ENCODE measurements at places on chromosomes 13 and 19. TPM values are rescaled to one million over a fixed set of nuclear protein-coding genes. Genes with fewer than 3 reads are reported as not detected.

DNA sequence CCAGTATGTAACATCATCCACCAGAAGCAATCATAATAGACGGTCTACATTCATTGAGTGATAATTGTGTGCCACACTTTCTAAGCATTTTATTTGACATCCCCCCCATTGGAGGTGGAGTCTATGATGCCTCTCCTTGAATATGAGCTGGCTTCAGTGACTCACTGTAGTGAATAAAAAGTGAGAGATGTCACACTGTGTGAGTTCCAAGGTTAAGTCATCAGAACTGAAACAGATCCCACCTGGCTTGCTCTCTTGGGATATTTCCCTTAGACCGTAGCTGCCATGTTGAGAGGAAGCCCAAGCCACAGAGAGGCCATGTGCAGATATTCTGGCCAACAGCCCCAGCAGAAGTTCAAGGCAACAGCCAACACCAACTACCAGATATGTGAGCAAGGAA, 12.6 kb downstream of the RTBDN start:
- DNase-seq, result no peak

DNA sequence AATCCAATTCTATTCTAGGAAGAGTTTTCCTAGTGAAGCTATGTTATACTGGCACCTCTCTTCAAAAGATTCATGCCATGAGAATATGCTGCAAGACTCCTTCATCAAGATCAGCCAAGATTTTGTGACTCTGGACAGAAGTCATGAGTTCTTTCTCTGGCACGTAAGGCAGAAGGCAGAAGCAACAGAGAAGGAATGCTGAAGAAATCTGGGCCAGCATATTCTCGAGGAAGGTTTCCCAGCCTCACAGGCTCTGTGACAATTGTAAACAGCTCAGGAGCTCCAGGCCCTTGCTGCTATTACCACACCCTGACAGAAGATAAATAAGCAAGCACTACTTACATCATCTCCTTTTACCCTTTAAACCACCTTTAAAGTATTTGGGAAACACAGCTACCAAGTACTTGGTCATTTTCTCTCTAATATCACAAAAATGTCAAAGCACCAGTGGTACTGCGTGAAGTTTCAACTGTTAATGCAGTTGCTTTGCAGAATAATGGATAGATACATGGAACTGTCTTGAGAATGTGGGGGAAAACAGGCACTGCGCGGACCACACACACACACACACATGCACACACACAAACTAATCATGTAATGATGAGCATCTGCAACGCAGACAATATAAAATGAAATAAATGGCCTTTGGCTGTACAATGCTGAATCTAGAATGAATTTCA, 55.4 kb downstream of the INTS6 start:
- DNase-seq, result no peak

- no peak for DNase-seq
Measured at GRCh38 chr13:79837741-79838450, 356.9 kb downstream of the NDFIP2 start.

NKPD1 gene
- 1.1 TPM for total RNA-seq

Measured in T-cell (primary cell).